ENCODE measurements at places on chromosomes 5 and 9.

GRCh38 chr9:108443741-108444140, 412.0 kb downstream of the ACTL7B start:
- DNase-seq, result no peak

- DNase-seq, result no peak
Observed at GRCh38 chr5:5716665-5717064, 294.2 kb downstream of the ICE1 start.

DNA sequence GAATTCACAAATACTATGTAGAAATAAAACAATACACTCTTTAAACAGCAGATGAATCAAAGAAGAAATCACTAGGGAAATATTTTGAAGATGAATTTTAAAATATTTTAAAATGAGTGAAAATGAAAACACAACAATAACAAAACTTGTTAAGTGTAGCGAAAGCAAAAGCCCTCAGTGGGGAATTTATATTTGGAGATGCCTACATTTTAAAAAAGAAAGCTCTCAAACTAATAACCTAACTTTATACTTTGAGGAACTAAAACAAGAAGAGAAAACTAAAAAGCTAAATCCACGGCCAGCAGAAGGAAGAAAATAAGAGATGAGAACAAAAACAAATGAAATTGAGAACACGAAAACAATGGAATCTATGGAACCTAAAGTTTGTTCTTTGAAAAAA, 22.7 kb downstream of the SPDL1 start:
- DNase-seq, result no peak

DNA sequence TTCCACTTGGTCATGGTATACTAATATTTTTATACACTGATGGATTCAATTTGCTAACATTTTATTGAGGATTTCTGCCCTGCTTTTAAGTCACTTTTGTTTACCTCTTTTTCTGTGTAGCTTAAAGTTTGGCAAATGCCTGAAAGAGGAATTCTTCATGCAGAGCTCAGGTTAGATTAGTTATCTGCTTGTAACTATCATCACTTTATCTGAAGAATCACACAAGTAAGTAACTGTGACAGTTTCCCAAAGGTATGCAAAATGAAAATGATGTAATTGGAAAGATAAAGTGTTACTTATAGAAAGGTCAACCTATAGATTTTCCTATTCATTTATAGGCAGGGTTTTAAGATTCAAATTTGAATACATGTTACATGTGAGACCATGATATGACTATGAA, 188.8 kb upstream of the ACTBL2 start:
- no peak for DNase-seq

All from stimulated activated CD8-positive, alpha-beta memory T cell treated with anti-CD3 and anti-CD28 coated beads, Interleukin-15, amount 100 ng/mL, for 4 hours (primary cell).